Effector CD8-positive, alpha-beta T cell (primary cell): ENCODE measurements at places on chromosomes 3 and 15.

GRCh38 chr3:157311633-157312375, 124.8 kb upstream of the PTX3 start:
- DNase-seq = no peak

DNA sequence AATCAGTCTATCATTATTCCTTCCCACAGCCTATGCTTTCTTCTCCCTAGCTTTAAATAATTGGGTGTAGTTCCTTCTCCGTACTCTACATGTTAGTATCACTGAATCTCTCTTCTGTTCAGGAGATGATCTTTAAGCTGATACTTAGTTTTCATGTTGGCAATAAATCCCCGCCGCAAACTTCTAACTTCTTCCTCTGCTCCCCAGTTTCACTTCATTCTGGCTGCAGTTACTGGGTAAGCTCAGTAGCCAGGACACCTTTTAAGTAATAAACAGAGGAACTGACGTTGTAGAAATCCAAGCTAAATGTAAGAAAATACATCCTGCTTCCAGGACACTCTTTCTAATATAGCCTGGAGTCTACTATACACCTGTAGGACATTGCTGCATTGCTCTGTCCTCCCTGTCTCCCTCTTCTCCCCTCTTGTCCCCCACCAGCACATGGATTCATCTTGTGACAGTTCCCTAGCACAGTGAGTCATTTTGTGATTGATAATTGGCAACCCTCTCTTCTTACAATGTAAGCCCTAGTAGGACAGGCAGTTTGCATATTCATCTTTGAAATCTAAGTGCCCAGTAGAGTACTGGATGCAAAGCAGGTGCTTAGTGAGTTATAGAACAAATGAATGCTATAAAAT, 598.2 kb downstream of the UNC13C start:
- no peak for DNase-seq

DNA sequence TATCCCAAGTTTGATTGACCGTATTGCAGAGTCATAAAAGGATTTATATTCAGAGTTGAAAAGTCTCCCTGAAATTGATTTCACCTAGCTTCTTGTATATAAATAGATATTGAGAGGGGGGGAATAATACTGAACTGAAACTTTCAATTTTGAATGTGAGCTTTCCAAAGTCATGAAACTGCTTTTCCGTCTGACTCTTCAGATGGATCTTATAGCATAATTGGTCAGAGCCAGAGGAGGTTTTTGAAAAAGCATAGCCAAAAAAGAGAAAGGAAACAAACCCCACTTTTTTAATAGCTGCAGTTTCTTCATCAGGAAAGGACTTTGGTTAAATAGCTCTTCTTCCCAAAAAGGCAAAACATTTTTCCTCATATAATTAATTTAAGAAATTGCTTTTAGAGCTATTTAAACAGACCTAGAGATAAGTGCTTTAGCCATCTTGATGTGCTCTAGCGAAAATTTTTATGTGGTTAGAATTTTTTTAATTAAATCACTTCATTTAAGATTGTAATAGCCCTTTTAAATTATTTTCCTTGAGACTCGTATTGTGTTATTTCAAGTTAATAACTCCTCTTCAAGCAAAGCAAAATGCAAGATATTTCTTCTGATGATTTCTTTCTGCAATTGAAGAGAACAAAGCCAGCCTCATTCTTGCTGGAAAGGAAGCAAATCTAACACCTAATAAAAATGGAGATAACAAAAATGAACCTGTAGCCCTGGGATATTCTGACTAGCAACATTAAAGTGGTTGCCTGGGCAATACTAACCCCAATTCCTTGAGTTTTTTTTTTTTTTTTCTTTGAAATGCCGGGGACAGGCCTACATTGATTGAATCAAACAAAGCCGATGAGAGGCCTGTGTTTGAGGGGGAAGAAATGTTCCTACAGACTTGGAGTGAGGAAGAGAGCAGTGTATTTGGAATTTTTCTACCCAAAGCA, 173.6 kb downstream of the PTPRG start:
- no peak for DNase-seq

DNA sequence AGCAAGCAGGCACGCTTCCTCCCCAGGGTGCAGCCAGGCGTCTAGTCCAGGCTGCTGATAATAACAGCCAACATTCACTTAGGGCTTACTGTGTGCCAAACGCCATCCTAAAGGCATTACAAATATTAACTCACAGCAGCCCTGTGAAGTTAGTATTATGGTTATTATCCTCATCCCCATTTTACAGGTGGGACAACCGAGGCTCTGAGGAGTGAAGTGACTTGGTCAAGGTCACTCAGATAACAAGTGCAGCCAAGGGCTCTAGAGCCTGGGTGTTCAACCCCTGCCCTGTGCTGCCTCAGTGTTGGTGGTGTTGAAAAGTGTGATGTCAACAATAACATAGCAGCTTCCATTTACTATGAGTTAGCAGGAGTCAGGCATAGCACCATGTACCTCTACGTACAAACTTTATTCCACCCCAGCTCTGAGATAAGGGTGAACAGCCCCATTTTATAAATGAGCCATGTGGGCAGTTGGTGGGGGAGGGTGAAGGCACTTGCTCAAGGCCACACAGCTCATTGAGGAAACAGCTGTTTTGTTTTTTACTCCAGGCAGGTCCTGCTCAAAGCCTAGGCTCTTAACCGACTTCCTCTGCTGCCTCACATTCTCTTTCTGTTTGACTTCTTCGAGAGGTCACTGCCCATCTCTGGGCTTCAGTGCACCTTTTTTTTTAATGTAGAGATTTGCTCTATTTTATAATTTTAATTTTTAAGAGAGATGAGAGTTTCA, 24.0 kb upstream of the TRH start:
- DNase-seq = no peak

GRCh38 chr3:69872783-69873378, 126.7 kb upstream of the SAMMSON start:
- no peak for DNase-seq

DNA sequence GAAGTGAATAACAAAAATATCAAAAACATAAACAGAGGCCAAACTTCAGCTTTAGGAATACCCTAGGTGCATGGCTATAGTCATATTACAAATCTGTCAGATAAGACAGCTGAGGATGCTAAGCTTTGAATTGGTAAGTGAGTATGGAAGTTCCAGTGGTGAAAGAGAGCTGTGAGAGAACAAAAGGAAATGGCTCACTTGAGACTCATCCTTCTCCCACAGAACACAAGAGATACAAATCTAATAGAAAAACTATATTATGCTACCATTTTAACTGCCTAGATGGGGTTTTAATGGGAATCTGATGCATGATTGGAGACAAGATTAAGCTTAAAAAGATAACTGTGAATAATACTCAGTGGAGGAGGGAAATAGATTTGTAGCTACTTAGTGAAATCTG, 21.5 kb upstream of the PEX5L start:
- no peak for DNase-seq
